Ovary (tissue), 10 donors: ENCODE measurements at places on chromosomes 5 and 9. TPM values are rescaled to one million over a fixed set of nuclear protein-coding genes. Genes with fewer than 3 reads are reported as not detected.

DNA sequence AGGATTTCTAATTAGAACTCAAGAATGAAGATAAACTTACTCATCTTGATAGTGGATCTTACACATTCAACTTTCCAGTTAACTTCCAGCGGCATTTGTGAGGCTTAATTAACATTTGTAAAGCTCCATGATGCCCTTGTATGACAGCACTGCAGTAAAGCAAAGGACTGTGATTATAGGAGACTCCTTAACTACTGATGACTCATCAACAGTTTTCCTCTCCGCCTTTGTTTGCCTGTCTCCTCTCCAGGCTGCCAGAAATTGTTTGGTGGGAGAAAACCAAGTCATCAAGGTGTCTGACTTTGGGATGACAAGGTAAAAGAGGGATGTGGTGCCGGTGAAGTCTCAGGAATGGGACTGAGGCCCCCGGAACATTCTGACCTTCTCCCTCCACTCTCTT is 20.4 kb upstream of the CYFIP2 start:
- no peak for DNase-seq

DNA sequence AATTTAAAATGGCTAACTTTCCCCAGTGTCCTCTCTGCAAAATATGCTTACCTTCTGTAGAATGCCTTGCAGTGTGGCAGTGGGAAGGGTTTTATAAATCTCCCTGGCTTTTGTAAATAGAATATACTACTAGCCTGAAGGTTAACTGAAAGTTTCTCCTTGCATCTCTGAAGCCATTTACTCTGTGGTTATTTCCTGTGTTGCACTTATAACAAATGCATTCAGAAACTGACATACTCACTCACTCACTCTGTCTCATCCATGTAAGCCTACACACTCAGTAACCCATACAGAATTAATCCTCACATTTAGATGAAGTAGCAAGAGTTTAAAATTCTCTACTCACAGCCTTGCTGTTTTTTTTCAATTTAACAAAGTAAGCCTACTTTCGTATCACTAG is 87.1 kb upstream of the SH3GL2 start:
- DNase-seq, result no peak

Gene HSPA5
- 140 TPM for total RNA-seq

DNA sequence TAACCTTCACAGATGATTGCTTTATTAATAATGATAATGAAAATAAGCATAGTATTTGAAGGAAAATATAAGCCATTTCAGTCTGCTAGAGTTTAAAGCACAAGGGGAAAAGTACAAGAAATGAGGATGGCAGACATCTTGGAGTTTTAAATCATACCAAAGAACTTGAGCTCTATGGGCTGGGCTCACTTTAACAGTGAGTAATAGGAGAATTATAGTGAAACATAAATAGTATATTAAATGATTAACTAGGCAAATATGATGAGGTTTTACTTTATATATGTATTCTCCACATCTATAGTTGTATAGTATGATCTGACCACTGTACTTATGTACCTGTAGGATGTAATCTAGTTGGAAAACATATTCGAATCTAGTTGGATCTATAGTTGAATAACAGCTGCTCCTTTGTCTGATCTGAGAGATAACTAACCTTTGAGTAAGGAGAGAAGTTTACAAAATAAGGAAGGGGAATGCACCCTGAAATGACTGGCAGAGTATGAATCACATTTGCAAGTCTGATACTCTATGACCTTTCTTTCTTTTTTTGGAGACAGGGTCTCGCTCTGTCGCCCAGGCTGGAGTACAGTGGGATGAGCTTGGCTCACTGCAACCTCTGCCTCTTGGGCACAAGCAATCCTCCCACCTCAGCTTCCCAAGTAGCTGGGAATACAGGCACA is 17.6 kb downstream of the MEGF9 start:
- no peak for DNase-seq

Gene MRNIP
- total RNA-seq, result 51.9 TPM

DNA sequence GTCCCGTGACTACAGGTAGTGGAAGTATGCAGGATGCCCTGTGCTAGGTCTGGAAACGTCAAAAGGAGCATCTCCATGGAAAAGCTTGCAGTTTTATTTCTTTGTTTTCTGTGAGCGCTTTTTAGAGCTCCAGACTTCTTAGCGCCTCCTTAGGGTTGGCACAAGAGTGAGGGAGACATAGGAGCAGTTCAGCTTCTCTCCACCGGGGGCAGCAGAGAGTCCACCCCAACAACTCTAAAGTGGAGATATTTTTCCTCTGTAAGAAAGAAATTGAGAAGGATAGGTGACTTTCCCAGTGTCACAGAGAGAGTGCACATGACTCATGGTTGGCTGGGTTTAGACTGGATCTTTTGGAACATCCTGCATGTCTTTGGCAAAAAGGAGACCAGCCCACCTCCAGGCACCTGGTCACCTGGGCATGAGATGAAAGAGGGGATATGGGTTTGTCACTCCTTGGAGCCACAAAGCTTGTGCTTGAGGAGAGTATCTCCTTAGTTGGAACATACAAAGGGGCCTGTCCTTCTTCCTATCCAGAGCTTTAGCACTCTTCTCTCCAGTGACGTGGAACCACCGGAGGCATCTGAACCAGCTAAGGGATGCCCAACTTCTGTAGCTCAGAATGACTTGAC is 637.7 kb downstream of the SEMA5A start:
- DNase-seq, result no peak

DNA sequence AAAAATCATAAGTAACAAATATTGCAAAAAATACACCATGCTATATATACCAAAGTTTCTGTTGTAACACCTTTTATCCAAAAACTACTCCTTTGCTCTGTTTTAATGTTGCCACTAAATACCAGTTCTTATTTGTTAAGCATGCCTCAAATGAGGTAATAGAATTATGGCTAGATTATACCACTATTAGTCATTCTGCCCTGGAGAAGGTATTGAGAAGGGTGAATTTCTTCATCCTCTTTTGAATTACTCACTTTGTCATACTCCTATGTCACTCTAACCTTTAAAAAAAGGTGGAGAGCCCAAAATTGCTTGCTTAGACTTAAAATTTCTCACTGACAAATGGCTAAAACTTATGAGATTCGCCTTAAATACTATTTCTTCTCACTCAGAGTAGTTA is 750.9 kb downstream of the MAT2B start:
- DNase-seq, result no peak

- no peak for DNase-seq
Measured at GRCh38 chr9:129823542-129823934, 398 bp downstream of the TOR1A start.

Gene LECT2
- not detected for total RNA-seq

DNA sequence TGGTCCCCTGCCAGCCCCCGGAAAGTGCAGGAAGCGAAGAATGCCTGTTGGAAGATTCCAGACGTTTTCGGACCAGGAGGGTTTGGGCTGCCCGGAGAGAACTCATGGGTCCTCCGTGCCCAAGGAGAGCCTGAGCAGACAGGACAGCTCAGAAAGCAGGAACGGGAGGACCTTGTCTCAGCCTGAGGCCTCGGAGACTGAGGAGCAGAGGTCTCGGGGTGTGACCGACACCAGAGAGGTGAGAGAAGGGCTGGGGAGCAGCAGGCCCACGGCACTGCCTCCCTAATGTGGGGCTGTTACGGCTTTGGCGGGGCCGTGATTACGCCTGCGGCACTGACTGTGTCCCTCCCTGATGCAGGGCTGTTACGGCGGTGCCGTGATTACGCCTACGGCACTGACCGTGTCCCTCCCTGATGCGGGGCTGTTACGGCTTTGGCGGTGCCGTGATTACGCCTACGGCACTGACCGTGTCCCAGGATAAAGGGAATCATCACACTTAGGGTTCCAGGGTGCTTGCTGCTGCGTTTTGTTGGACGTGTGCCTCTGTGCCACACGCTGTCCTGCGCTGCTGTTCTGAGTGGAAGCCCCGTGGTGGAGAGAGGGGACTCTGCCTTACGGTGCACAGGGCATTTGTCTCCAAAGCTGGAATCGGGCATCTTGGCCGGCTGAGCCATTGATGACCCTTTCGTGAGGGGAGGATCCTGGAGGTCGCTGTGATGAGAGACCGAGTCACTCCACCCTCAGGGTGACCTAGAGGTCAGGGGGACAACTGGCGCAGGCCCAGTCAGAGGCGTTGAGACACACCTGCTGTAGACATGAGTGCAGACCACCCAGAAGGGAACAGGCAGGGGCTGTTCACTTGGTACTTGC is 25.7 kb downstream of the CEP72 start:
- peak; percentile 29 for DNase-seq

Gene ADGRV1
- 0.81 TPM for total RNA-seq

DNA sequence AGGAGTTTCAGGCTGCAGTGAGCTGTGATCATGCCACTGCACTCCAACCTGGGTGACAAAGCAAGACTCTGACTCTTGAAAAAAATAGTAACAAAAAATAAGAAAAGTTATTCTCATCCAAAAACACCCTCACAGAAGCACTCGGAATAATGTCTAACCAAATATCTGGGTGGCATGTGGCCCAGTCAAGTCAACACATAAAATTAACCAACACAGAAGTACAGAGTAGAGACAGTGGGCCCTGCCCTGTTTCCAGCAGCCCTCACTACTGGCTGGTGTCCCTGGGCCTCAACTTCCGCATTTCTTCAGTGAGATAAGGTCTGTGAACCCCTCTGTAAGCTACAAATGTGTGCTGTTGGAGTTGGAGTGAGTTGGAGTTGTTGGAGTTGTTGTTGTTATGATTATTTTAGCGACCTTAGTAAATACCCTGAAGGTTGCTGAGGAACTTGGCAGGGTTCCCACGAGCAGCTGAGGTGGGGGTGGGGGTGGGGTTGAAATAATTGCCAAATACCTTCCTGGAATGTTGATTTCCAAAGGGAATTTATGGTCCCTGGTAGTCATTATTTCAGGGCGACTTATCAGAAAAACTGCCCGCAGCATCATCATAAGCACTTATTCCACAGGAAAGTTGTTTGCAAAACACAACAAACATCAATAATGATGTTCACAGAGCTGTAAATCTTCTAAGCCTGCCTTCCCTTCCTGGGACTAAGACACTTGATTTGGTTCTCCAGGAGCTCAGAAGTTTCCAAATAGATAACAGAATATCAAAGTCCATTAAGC is 30.2 kb downstream of the C5orf15 start:
- DNase-seq, result no peak

DNA sequence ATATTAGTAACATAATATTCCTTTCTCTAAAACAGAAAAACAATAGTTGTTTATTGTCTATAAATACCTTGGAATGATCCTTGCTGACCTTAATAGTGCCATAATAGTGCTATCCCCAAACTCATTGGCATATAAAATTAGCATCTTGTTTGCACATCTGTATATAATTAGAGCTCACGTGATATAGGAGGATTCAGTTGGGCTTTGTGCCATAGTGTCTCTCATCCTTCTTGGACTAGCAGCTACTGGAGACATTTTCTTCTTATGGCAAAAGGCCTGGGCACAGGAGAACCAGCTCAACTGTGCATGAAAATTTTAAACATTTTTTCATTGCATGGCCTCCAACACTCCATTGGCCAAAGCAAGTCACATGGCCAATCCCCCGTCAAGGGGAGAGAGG is 342.5 kb downstream of the SPATA31D1 start:
- no peak for DNase-seq

- no peak for DNase-seq
Measured at GRCh38 chr5:124349931-124350330, 396.5 kb downstream of the ZNF608 start.
